ENCODE measurements at places on chromosomes 6 and 20.

DNA sequence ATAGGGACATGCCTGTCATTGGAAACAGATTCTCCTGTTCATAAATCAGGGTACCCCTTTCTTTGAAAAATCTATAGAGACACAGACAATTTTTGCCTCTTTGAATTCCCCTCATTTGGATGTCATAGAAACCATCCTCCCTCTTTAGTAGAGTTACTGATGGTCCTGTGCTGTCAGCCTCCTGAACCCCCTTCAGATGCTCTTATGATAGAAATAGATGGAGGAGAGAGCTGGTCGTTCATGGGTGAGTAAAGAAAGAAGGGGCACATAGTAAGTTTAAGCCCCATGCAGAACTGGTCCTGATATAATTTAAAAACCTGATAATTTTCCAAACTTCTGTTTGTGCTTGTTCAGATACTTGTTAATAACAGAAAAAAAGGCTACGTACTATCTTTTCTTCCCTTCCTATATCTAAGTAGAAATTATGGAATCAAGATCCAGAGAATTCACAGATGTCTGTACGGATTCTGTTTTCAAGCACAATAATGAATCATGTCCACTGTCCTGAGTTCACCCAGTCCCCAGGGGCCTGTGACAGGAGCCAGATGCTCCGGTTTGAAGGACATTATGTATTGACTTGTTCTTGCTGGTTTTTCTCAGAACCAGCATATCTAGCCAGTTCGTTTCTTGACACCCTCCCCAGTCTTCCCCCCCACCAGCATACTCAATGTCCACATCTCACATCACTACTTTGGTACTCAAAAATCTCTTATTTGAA lies 78.1 kb downstream of the NCOA7 start:
- no peak for DNase-seq

- DNase-seq: no peak
Observed at GRCh38 chr6:39849228-39849627, 57.1 kb downstream of the DAAM2 start.

GRCh38 chr6:168581706-168582105 lies 140.7 kb downstream of the SMOC2 start:
- DNase-seq: no peak

GRCh38 chr20:59985864-59986263 lies 27.6 kb downstream of the CDH26 start:
- DNase-seq: peak; percentile 27
